CD4-positive, CD25-positive, alpha-beta regulatory T cell (primary cell): ENCODE measurements at places on chromosomes 11 and 22. TPM values are rescaled to one million over a fixed set of nuclear protein-coding genes. Genes with fewer than 3 reads are reported as not detected.

CASP1 gene
- total RNA-seq, result 67.5 TPM

SLCO2B1 gene
- not detected for total RNA-seq

SCGB1D2 gene
- total RNA-seq, result not detected

OR6A2 gene
- total RNA-seq, result not detected

DNA sequence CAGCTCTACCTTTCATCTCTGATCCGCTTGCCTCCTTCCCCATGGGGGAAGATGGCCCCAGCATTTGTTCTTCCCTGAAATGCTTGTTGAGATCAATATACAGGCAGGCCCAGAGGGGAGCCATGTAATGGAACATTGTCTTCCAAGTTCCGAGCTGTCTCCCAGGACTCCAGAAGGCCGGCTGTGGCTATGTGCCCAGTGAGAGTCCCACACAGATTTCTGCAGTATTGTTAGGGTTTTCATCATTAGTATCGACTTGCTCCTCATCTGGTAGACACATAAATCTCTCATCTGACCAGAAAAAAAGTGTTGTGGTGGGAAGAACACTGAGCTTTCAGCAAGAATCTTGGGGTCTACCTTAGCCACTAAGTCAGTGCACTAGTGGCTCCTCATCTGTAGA lies 163.4 kb downstream of the TRIM29 start:
- no peaks in the 10 kb centered on the region for H3K4me1 ChIP-seq
- no peak for DNase-seq
- H3K27me3 ChIP-seq, result no peaks in the 10 kb centered on the region
- H3K4me3 ChIP-seq, result no peak overlapping the region
- no peaks in the 10 kb centered on the region for H3K36me3 ChIP-seq

- DNase-seq, result no peak
- no peaks in the 10 kb centered on the region for H3K4me1 ChIP-seq
- no peak overlapping the region for H3K4me3 ChIP-seq
- no peak overlapping the region for H3K27ac ChIP-seq
Observed at GRCh38 chr11:69808667-69809086, 10.5 kb downstream of the FGF3 start.

DNA sequence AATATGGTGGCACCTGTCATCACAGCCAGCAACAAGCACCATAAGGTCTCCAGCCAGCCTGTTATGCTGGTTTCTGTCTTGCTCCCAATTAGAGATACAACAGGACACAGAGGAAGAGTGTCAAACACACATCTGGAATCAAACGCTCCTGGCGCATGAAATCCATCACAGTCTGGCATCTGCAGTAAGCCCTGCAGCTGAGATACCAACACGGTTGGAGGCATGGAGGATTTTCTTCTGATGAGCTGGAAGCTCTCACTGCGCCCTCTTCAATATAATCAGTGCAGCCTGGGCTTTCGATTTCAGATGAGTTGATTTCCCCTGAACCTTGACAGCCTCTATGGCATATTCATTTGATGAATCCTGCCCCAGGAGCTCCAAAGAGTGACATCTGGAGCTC lies 27.8 kb upstream of the CARS1 start:
- no peaks in the 10 kb centered on the region for H3K4me1 ChIP-seq
- no peak overlapping the region for H3K27ac ChIP-seq
- no peak for DNase-seq
- no peaks in the 10 kb centered on the region for H3K27me3 ChIP-seq
- no peak overlapping the region for H3K4me3 ChIP-seq

DNA sequence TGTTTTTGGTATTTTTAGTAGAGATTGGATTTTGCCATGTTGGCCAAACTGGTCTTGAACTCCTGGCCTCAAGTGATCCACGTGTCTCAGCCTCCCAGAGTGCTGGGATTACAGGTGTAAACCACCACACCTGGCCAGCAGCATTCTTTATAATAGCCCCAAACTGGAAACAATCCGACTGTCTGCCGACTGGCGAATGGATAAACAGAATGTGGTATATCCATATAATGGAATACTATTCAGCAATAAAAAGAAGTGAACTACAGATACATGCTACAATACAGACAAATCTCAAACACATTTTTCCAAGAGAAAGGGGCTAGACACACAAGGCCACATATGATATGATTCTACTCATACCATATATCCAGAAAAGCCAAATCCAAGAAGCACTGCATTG lies 151.3 kb downstream of the ST3GAL4 start:
- H3K4me3 ChIP-seq, result no peak overlapping the region
- no peaks in the 10 kb centered on the region for H3K4me1 ChIP-seq
- H3K27ac ChIP-seq, result no peak overlapping the region
- DNase-seq, result no peak

DNA sequence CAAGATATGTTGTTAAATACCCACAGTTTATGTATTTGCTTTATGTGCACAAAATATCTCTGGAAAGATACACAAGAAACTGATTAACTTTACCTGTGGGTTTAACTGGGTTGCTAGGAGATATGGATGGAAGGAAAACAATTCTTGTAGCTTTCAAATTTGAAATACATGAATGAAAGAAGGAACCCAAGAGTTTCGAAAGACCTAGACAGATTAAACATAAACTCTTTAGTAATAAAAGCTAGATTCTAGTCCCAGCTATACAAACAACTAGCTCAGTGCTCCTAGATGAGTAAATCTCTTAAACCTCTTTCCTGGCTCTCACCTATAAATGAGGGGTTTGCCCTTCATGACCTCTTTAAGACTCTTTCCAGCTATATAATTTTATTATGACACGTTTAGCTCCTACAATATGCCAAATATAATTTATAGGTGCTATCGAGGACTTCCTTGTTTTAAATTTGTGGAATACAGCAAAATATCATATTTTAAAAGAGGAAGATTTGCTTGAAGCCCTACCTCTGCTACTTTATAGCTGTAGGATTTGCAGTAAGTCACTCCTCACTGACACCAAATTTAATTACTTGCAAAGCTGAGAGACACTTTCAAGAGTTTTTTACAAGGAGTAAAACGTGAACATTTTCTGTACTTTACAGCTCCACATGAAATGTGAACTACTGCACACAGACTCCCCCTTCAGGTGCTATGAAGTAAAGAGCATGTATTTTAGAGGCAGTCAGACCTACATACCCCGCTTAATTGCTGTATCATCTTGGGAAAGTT lies 50.7 kb downstream of the RRAS2 start:
- no peaks in the 10 kb centered on the region for H3K27me3 ChIP-seq
- H3K36me3 ChIP-seq, result no peaks in the 10 kb centered on the region
- no peak overlapping the region for H3K4me3 ChIP-seq
- no peak overlapping the region for H3K27ac ChIP-seq

DNA sequence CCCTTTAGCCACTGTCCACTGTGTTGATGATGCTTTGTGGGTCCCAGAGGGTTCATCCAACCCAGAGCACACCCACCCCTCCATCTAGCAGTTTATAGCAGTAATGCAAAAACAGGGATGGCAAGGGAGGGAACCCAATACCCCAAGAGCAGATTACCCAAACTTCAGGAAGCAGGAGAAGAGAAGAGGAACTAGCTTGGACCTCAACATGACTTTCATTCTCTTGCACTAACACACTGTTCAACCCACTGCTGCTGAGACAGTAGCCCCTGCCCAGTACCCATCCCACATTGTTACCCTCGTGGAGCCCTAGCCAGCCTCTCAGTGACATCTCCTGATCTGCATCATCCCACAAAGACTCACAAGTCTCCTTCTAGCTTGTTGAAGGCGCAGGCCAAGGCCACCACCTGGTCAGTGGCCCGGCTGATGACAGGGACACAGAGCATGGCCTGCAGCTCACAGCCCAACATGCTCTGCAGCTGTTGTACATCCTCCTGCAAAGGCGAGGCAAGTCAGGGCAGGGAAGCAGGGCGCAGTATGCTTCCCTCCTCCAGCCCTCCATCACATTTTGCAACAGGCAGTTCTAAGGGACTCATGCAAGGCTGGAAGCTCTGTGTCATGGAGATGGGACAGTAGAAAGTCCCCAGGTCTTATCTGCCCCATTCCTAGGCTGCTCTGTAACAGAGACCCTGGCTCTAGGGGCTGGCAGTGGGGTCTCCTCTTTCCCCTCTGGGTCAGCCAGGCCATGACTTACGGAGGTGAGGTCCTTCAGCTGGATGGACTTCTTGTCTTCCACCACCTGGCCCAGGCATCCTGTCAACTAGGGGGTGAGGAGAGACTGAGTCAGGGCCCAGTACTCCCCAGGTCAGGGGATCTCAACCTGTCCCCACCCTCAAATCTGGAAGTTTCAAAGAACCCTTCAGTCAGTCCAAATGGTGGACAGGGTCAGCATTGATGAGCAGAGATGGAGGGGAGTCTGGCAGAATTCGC lies 85.5 kb downstream of the PDE2A start:
- peaks cover 39% of the 10 kb centered on the region for H3K4me1 ChIP-seq
- no peaks in the 10 kb centered on the region for H3K36me3 ChIP-seq
- peaks cover 16% of the 10 kb centered on the region for H3K27me3 ChIP-seq
- no peak for DNase-seq

DNA sequence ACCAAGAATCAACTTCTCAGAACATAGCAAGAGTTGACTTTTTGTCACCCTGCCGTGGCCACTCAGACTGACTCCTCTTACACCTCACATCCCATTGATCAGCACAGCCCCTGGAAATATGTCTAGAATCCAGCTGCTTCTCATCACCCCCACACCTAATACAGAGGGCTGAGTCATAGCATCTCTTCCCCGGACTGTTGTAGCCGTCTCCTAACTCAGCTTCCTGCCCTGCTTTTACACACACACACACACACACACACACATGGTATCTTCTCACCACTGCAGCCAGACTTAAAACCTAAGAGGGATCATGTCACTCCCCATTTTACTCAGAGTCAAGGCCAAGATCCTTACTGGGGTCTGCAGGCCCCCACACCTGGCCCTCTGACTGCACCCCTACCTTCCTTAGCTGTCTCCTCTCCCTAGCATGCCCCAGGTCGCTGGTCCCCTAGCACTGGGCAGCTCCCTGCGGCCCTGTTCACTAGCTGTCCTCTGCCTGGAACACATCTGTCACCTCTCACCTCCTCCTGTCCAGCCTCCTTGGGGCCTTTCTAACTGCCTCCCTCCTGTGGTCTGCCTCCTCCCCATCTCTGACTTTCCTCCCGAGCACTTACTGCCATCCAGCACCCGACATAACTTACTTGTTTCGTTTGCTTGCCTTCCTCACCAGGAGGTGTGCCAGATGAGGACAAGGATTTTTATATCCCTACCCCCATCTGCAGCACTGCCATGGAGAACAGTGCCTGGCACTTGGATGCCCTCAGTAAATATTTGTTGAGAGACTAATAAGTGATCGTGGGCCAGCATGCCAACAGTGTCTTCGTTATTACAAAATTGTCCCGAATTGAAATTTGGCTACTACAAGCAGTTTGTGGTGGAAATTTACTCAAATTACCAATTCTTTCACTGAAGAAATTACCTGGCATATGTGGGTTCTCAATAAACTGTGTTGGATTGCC lies 61.9 kb downstream of the BMAL1 start:
- H3K36me3 ChIP-seq, result peaks cover 24% of the 10 kb centered on the region
- no peak overlapping the region for H3K27ac ChIP-seq
- H3K4me1 ChIP-seq, result peaks cover 35% of the 10 kb centered on the region

- H3K4me1 ChIP-seq, result no peaks in the 10 kb centered on the region
- H3K36me3 ChIP-seq, result no peaks in the 10 kb centered on the region
- no peak overlapping the region for H3K4me3 ChIP-seq
- H3K27me3 ChIP-seq, result peaks cover 3% of the 10 kb centered on the region
Observed at GRCh38 chr22:29106839-29107238, 34.0 kb downstream of the KREMEN1 start.

- H3K4me3 ChIP-seq, result no peak overlapping the region
- no peaks in the 10 kb centered on the region for H3K4me1 ChIP-seq
- H3K36me3 ChIP-seq, result no peaks in the 10 kb centered on the region
- no peak for DNase-seq
Observed at GRCh38 chr11:62193952-62194351, 3.9 kb downstream of the SCGB1D1 start.
